ENCODE measurements at places on chromosomes 2 and 18.
A peak's percentile ranks its signal among the peaks of the same experiment; 100 is the strongest.

GRCh38 chr18:55515941-55516710 lies 71.9 kb downstream of the TCF4 start:
- DNase-seq = no peak

DNA sequence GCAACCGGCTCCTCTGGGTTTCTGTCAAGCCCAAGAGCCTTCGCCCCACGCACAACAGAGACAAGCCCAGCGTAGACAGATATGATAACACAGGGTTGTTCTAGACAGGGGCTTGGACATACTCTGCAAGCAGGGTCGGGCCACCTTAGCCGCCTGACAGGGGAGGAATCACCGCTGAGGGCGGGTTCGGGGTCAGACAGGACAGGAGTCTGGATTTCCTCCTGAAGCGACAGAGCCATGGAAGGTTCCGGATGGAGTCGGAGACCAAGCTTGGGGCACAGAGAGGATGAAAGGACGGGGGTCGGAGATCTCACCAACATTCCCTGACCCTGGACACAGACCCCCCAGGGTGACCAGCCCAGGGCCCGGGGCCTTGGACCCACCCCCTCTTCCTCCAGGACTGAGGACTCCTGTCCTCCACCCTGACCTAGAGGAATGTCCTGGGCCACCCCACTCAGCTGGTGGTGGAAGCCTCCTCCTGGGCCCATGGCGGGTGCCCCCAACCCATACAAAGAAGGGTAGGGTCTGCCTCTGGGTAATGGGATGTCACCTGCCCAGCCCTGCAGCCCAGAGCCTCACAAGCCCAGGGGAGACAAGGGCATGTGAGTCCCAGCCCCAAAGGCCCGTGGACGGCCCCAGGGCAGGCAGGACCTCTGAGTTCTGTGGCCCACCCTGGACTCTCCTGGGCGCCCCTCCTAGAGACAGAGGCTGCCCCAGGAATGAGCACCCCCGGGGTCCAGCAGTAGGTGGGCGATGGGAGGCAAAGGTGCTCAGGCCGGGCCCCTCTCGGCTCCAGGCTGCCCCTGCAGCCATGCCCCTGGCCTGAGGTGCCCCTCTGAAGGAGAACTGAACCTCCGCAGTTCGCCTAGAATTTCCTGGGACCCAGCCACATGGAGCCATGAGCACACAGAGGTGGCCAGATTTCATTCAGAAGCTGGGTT lies 44.1 kb upstream of the GPC1 start:
- DNase-seq = no peak

- DNase-seq = no peak
Observed at GRCh38 chr2:43288417-43289305, 62.3 kb upstream of the ZFP36L2 start.

- no peak for DNase-seq
Observed at GRCh38 chr2:190162851-190163250, 100.3 kb upstream of the MSTN start.

DNA sequence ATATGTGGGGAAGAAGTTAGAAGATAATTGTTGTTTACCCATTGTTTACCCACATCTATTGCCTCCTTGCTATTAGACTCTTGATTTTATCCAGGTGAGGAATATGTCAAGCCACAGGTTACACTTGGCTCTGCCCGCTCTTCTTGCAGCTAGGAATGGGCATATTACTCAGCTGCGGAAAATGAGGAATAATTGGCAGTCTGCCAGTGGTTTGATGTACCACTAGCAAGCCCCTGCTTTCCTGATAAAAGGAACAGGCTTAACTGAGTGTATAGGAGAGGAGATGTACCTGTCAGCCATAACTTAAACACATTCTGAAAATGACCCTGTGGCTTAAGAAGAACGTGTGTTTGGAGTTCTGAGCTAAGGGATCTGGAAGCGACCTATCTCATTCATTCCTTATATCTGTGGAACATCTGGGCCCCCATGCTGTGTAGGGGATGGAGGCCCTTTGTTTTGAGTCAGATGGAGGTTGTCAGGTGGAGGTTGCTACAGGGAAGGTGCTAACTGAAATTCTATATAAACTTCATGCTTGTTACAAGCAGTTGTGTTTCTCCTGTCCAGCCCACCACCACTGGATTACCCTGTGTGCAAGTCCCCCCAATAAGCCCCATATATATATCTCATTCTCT lies 4.6 kb upstream of the FMNL2 start:
- no peak for DNase-seq

DNA sequence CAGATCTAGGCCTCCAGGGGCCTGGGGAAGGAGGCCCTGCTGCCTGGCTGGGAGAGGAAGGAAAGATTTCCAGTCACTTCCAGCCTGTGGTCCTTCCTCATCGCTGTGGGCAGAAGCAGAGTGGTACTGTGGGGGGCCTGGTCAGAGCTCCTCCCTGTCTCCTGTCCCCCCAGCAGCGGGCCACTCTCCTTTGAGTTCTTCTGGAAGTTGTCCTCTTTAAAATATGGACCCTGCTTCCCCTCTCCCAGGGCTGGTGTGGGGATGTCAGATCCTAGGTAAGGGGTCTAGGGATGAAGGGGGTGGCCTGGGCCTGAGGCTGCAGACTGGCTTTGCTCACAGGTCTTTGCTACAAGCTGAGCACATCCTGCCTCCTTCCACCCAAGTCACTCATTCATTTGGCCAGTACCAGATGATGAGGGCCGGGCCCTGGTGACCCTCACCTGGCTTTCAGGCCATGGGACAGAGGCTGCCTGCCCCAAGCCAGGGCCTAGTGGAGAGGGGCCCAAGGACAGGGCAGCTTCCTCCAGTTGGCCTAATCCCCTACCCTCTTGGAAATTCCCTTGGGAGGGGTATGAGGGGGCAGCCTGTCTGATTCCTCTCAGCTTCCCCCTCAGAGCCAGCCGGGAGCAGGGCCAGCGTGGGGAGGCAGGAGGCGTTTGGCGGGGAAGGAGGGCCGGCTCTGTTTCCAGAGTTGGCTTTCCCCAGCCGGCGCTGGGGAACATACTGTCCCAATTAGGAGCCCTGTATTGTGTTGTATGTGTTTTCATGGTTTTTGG lies 231.9 kb downstream of the DYSF start:
- no peak for DNase-seq

DNA sequence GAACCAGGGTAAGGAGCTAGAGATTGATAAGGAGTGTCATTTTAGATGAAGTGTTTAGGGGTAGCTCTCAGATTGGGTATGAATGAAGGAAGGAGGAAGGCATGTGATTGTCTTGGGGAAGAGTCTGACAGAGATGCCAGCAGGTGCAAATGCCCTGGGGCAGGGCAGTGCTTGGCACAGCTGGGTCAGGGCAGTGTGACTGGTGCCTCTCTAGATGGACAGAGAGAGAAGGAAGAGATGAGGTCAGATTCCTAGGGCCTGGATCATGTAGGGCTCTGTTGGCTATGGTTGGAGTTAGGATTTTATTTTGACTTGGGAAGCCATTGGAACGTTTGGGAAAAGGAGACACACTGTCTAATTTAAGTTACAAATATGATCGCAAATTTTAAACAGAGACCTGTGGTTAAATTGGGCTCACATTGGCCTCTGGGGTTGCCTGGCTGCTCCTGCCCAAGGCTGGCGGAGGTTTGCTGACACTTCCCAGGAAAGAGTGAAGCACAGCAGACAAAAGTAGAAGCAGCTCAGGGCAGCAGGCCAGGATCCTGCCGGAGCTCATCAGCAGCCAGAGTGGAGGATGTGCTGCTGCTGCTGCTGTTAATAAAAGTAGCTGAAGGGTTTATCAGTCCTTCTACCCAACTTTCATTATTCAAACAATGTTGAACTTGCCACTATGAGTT lies 32.7 kb upstream of the FHL2 start:
- DNase-seq = no peak

GRCh38 chr2:191740759-191741158 lies 62.8 kb downstream of the NABP1 start:
- DNase-seq = no peak

GRCh38 chr2:142347751-142348150 lies 216.9 kb upstream of the LRP1B start:
- DNase-seq = no peak

- no peak for DNase-seq
Observed at GRCh38 chr18:27313678-27314077, 128.6 kb upstream of the CHST9 start.

DNA sequence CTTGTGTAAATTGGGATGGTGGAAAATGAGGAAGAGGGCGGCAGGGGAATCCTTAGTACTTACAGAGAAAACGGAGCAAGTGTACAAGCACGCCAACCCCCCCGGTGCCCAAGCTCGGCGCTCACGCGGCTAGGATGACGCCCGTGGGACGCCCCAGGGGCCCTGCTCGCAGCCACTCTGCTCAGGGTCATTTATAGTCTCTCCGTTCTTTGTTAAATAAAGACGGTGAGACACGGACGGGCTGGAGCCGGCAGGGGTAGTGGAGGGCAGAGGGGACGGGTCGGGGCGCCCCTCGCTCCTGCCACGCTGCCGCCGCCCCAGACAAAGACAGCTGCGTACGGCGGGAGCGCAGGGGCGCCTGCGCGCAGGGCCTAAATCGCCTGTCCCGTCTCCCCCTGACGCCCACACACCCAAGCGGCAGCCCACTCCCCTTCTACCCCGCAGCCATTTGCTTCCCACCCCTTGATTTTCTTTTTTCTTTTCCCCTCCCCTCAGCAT lies 37.8 kb downstream of the PCBP1 start:
- peak; percentile 70 for DNase-seq

DNA sequence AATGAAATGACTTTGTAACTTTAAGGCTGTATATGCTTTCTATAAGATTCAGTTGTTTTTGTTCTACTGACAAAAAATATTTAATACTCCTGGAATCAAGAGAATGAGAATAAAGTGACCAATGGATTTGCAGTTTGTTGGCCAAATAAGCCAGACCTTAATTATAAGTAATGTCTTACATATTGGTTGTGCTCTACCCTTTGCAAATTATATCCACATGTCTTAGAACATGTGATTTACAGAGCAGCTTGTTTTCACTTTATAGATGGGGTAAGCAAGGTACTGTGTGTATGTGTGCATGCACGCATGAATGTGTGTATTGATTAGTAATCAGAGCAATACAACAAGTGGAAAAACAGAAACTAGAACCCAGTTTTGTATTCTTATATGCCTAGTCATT lies 59.1 kb downstream of the RMDN2 start:
- DNase-seq = no peak

DNA sequence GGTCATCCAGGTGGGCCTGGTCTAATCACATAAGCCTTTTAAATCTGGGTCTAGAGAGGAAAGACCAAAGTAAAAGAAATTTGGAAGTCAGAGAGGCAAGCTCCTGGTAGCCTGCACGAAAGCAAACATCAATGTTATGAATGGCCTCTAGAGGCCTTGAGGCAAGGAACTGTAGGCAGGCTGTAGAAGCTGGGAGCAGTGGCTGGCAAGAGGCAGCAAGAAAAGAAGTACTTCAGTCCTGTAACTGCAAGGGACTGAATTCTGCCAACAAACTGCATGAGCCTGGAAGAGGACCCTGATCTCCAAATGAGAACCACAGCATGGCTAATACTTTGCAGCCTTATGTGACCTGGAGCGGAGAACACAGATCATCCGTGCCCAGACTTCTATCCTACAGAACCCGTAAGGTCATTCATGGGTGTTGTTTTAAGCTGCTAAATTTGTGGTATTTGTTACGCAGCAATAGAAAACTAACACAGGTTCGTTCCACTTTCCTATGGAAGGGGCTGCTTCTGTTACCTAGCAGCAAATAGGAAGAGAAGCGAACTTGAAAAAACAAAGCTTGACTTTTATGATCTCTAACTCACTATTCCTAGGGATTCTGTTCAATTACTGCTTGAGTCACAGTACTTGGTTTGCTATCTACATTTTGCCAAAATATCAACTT lies 1.2 kb downstream of the IMMT start:
- no peak for DNase-seq

GRCh38 chr2:30106543-30106942 lies 40.3 kb upstream of the YPEL5 start:
- no peak for DNase-seq

DNA sequence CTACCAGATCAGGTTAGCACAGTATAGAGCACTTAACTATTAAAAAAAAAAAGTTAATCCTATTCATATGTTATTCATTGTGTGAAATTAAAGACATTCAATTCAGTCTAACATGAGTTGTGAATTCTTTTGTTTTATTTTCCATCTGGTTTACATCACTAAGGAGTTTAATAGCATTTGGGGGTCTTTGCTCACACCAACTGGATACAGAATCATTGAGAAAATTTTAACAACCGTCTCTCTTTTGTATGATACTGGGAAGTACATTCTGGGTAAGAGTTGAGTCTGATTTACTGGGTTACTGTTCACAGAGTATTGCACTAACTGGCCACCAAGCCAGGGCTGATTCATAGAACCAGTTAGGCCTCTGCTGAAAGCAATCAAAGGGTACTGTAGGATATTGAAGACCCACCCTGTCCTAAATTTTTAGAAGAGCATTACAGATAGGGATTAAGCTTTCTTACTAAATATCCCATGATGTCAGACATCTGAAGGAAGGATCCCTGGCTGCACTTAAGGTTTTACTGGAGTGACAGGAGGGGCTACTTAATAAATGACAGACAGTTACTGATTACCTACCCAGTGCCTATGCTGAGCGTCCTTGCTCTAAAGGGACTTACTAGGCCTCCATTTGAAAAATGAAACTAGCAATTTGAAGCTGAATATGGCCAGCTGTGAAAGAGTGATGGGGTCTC lies 387.9 kb downstream of the SETBP1 start:
- no peak for DNase-seq

- no peak for DNase-seq
Observed at GRCh38 chr2:95121093-95121406, 558 bp downstream of the MRPS5 start.

DNA sequence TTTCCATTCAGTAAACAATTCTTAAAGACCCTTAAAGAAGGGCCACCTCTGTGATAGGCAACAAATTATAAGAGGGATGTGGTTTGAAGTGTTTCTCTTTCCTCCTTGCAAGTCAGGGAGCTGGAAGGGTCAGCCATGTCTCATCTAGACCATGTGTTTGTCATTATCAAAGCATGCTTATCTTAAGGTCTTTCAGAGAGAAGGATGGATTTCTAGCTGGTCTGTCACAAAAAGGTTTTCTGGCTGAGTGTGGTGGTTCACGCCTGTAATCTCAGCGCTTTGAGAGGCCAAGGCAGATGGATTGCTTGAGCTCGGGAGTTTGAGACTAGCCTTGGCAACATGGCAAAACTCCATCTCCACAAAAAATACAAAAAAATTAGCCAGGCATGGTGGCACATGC lies 59.2 kb upstream of the PEX13 start:
- DNase-seq = no peak

Data from activated CD4-positive, alpha-beta T cell treated with anti-CD3 and anti-CD28 coated beads, Interleukin-2, amount 50 U/mL, for 48 hours (primary cell).